ENCODE measurements at places on chromosomes 1 and 21.

- no peak for DNase-seq
Observed at GRCh38 chr1:25834894-25835293, 15.1 kb downstream of the MTFR1L start.

- DNase-seq: no peak
Observed at GRCh38 chr1:45410850-45411509, 70.7 kb upstream of the MUTYH start.

DNA sequence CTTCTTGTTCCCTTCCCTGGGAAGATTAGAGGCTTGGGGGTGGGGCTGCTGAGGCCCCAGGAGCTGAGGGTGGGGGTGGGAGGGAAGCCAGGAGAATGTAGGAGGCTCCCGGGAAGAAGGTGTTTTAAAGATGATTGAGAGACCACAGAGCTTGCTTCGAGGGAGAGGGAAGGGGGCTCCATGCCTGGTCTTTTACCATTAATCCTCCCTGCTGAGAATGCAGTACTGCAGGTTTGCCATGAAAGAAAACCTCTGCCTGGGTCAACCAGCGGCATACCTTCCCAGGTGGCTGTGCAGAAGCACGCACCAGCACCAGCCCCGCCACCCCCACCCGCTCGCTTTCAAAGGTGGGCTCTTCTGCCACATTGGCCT lies 15.4 kb downstream of the ABCA4 start:
- no peak for DNase-seq

DNA sequence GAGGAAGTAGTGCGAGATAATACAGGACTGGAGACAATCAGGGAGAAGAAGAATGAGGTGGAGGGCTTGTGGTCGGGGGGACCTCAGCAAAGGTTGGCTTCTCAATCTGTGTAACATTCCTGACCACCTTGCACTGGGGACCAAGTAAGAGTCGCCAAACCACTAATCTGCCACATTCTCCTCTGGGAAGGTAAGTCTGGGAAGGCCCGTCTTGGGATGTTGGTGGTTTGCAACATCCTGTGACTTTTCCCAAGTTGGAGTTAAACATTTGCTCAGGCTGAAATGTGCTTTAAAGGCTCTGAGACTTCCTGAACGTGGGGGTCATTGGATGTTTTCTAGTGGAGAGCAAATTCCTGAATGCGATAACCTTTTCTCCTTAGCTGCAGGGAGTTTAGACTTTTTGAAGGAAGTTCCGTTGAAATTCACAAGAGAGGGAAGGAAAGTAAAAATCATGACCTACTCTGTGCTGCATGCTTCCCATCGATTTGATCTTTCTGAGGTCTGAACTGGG lies 325.9 kb downstream of the RPS6KC1 start:
- DNase-seq: no peak

DNA sequence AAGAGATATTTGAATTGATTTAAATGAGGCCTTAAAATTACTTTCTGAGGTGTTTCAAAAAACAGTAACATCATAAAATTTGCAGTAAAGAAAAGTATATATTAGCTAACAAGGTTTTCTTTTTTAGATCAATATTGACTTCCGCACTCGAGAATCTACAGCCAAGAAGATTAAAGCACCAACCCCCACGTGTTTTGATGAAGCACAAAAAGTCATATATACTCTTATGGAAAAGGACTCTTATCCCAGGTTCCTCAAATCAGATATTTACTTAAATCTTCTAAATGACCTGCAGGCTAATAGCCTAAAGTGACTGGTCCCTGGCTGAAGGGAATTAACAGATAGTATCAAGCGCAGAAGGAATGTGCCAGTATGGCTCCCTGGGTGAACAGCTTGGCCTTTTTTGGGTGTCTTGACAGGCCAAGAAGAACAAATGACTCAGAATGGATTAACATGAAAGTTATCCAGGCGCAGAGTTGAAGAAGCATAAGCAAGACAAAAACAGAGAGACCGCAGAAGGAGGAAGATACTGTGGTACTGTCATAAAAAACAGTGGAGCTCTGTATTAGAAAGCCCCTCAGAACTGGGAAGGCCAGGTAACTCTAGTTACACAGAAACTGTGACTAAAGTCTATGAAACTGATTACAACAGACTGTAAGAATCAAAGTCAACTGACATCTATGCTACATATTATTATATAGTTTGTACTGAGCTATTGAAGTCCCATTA lies 3.6 kb downstream of the RGS1 start:
- DNase-seq: no peak

Measured in NCI-H146 (cell line).